CD4-positive, alpha-beta T cell treated with Interleukin-1 beta for 1 hour (primary cell): ENCODE measurements at places on chromosomes 6 and 20.
A peak's percentile ranks its signal among the peaks of the same experiment; 100 is the strongest.

GRCh38 chr20:40631119-40631631 lies 57.9 kb downstream of the MAFB start:
- no peak for DNase-seq

DNA sequence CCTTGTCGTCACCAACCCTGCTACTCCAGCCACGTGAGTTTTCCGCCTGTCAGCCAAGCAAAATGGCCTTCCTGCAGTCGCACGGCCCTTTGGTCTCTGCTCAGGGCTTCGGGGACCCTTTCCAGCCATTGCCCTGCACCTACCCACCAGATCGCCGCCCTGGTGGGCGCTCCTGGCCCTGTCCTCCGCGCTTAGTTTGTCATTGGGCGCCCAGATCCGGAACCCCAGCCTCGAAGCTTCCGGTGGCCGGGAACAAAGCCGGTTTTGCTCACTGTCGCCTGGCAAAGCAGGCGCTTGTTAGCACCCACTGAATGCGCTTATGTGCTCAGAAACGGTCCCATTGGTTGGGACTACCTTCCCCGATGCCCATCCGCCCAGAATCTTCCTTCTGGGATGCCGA lies 536 bp downstream of the ZFP57 start:
- DNase-seq = no peak

- DNase-seq = no peak
Measured at GRCh38 chr6:20058121-20058905, 154.0 kb downstream of the MBOAT1 start.

DNA sequence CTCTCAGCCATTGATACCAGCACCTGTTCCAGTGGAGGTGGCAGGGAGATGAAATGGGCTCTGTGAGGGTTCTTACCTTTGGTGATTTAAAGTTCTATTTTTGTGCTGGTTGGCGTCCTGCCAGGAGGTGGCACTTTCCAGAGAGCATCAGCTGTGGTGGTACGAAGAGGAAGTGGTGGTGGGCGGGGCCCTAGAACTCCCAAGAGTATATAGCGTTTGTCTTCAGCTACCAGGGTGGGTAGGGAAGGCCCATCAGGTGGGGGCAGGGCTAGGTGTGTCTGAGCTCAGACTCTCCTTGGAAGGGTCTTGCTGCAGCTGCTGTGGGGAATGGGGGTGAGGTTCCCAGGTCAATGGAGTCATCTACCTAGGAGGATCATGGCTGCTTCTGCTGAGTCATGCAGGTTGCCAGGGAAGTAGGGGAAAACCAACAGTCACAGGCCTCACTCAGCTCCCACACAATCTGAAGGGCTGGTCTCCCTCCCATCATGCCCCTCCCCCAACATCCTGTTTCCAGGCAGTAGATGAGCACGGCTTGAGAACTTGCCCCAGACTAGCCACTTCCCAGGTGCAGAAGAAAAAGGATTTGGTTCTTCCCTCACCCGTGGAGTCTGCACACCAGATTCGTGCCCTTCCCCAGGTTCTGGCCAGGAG lies 46.6 kb downstream of the MOXD1 start:
- peak; percentile 85 for DNase-seq

DNA sequence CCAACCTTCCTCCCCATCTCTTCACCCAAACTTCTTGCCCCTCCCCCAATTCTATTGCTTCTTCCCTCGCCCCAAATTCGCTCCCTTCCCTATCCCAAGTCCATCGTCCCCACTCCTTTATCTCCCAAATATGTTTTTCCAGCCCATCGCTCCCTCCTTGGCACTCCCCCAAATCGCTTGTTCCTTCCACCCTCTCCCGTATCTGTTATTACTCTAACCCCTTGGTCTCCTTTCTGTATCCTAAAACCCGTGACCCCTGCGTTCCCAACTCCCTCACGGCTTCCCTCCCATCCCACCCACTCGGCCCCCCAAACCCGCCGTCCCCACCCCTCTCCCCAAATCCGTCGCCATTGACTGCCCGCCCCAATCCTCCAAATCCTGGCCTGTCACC lies 584 bp downstream of the MTCH1 start:
- no peak for DNase-seq

- DNase-seq = no peak
Measured at GRCh38 chr6:138601128-138601527, 101.8 kb upstream of the NHSL1 start.

GRCh38 chr6:82525775-82526495 lies 162.3 kb downstream of the TPBG start:
- no peak for DNase-seq

DNA sequence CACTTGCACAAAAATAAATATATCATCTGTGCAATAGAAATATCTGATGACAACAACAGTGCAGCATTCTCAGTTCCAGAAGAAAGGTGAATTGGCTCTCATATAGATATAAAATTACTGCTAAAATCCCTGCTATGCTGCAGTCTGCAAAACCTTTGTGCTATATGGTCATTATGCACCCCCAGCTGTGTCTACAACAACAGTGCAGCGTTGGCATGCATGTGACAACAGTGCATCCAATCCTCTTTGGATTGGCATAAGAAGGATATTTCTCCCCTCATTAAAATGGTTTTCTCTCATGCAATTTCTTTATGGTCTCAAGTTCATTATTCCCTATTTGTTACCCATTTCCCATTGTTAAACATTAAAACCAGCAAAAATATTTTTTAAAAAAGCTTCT lies 23.1 kb downstream of the OR2B6 start:
- no peak for DNase-seq

GRCh38 chr20:24574797-24575196 lies 105.4 kb downstream of the SYNDIG1 start:
- DNase-seq = no peak

GRCh38 chr20:39568109-39568508 lies 606.0 kb downstream of the DHX35 start:
- no peak for DNase-seq

DNA sequence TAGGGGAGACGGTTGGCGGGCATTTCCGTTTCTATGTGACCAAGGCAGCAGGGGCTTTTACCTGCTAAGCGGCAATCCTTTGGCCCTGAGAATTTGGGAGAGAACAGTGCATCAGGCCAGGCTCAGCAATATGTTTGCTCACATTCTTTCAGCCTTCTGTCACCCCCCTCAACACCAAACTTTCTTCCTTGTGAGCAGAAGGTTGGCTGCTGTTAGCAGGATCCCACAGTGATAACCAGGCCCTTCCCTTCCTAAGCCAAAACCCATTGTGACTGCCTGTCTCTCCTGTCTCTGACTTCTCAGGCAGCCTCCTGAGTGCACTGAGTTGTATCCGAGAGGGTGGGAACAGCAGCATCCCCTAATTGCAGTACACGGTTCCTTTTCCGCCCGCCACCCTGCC lies 43.7 kb downstream of the STK35 start:
- no peak for DNase-seq

DNA sequence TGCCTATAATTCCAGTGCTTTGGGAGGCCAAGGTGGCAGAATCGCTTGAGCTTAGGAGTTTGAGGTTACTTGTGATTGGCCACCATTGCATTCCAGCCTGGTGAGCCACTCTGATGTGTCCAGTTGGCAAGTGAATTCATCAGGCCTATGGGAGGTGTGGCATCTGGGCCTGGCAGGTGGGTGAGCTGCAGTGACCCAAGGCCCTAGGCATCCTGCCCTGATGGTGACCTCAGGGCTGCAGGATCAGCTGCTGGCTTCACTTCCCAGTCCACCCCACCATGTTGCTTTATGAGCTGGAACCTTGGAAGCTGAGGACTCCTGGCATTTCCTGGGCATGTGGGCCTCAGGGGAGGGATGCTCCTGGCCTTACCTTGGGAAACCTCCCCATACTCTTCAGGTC lies 20.5 kb downstream of the RSPH9 start:
- DNase-seq = no peak

GRCh38 chr6:81575442-81575841 lies 177.0 kb downstream of the TENT5A start:
- no peak for DNase-seq

DNA sequence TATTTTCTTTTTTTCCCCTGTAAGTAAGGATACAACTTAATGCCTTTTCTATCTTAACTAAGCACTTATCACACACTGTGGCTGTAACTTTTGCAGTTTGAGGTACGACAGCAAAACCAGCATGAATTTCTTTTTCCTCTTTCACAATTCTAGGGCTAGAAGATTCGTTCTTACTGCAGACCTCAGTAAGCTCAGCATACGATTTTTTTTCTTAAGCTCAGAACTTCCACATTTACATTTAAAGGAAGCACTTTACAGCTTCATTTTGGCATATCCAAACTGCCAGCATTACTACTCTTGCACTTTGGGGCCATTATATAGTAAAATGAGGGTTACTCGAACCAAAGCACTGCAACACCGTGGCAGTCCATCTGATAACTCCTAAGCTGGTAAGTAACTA lies 889 bp upstream of the CHMP4B start:
- no peak for DNase-seq

- DNase-seq = no peak
Measured at GRCh38 chr20:34426026-34426425, 63.0 kb downstream of the ITCH start.

GRCh38 chr6:34131326-34132290 lies 14.3 kb downstream of the GRM4 start:
- no peak for DNase-seq

DNA sequence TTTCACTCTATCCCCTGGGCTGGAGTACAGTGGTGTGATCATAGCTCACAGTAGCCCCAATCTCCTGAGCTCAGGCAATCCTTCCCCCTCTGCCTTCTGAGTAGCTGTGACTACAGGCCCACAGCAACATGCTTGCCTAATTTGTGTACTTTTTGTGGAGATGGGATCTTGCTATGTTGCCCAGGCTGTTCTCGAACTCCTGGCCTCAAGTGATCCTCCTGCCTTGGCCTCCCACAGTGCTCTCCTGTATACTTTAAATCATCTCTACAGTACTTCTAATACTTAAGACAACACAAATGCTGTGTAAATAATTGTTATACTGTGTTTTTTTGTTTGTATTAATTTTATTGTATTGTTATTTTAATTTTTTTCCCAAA lies 39.7 kb upstream of the FAM50B start:
- DNase-seq = no peak
